ENCODE measurements at places on chromosomes 2 and 18.

- no peak for DNase-seq
Measured at GRCh38 chr2:213189001-213189899, 37.8 kb upstream of the IKZF2 start.

GRCh38 chr2:32981612-32982011 is 34.9 kb downstream of the LTBP1 start:
- DNase-seq: no peak

DNA sequence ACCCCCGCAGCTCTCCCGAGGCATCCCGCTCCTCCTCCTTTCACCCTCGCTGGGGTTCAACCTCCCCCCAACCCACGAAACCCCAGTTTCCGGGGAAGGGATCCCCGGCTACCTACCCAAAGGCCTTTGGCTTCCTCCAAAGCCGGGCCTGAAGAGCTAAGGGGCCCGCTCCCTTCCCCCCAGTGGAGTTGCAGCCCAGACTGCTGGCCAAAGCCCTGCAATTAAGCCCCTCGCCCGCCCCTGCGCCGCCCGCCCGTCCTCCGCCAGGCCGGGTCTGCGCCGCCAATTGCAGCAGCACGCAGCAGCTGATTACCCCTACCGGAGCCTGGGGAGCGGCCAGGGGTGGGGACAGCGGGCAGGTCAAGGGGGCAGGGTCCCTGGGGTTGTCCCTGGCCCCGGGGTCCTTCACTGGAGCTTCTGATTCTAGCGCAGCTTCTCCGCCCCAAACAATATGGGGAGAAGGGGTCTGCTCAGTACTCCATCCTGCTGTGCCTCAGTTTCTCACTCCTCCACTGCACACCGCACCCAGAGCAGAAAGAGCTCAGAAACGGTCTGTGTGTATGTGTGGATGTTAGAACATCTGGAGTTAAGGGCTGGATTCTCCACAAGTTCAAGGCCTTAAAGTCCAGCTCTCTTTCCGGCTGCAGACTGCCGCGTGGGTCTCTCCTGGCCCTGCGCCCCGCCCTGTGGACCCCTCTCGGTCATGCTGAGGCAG is 16.9 kb downstream of the WNT10A start:
- DNase-seq: no peak

DNA sequence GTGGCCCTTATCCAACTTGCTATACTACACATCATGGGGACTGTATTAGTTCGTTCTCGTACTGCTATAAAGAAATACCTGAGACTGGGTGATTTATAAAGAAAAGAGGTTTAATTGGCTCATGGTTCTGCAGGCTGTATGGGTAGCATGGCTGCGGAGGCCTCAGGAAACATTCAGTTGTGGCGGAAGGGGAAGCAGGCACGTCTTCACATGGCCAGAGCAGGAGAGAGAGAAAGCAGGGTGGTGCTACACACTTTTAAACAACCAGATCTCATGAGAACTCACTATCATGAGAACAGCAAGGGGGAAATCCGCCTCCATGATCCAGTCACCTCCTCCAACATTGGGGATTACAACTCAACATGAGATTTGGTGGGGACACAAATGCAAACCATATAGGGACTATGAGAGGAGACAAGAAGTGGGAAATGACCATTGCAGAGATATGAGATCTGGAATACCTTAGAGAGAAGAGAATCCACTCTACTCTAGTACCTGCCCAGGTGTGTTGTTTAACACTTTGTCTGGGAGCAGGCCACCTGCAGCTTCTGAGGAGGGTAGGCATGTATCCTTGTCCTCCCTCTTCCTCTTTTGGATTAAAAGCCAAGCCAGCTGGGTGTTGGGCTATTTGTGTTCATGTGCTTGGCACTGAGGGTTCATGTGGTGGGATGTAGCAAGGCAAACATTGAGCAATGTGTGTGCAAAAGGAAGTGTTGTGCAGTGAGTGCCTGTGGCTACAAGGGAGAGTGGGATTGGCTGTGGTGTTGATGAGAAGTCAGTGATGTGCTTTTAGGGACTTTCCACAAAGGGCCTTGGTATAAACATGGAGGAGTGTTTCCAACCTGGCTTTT is 22.8 kb downstream of the TTLL4 start:
- no peak for DNase-seq

GRCh38 chr2:44547718-44548117 is 186.0 kb downstream of the CAMKMT start:
- DNase-seq: no peak

GRCh38 chr18:58394602-58395425 is 234.1 kb downstream of the ALPK2 start:
- DNase-seq: no peak

GRCh38 chr2:47016172-47016913 is 100.7 kb upstream of the MCFD2 start:
- DNase-seq: no peak

- no peak for DNase-seq
Measured at GRCh38 chr18:48945953-48946217, 4.9 kb downstream of the SMAD7 start.

- DNase-seq: no peak
Measured at GRCh38 chr18:40159141-40160017, 1795.7 kb upstream of the PIK3C3 start.

DNA sequence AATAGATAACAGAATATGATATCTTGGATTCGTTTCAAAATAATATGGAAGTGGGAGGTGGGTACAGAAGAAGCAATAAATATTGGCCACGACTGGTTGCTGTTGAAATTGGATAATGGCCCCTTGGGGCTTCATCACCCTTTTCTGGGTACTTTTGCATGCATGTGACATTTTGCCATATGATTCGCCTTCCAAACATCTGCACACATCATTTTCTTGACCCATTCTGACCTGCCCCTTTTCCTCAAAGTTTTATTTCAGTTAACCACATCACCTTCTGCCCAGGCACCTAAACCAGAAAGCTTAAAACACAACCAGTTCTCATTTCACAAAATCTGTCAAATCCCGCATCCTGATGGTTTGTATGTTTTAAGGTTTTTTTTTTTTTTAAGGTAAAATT is 116.7 kb upstream of the AGAP1 start:
- no peak for DNase-seq

DNA sequence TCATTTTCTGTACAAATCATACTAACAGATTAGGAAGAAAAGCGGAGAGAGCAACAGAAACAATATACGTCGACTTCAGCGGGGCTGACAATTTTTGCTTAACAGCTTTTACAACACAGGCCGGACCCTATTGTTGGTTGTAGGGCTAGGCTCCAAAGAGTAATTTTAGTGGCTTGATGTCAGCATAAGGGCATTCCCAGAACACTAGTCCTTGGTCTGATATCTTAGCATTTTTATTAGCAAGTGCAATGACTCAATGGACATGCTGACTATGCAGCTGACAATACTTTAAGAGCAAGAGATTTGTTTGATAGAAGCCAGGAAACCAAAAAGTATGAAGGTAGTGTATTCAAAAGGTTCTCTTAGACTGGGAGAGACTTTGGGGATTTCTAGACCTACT is 209.9 kb downstream of the LNPK start:
- no peak for DNase-seq

DNA sequence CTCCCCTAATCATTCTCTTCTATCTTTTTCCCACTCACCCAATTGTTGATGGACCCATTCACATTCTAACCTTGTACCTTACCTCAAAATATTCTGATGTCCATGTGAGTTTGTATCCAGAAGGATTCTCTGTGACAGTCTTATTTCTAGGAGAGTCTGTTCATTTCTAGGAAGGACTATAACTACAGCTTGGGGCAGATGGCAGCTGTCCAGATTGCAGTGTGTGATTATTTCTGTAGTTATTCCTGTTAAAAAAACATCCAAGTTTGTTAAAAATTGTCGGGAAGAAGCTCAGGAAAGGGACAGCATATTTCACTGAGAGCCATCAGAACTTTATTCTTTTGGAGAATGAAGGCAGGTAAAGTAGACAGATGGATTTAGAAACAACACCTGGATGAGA is 142.6 kb downstream of the RAPGEF4 start:
- DNase-seq: no peak

DNA sequence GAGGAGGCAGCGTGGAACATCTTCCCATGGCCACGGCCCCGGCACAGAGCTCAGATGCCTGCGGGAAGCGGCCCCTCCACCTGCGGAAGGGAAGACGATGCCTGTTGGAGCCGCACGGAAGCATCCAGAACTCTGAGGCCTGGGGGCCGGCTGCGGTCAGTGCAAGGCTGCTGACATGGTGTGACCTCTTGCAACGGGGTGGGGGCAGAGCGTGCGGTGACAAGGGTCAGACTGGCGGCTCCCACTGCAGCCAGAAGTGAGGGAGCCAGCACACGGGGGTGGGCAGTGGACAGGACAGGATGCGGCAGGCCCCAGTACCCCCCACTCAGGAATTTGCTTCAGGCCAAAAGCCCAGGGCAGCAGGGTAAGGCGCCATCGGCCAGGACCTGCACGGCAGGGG is 48.8 kb downstream of the SLC66A2 start:
- DNase-seq: peak; percentile 55

DNA sequence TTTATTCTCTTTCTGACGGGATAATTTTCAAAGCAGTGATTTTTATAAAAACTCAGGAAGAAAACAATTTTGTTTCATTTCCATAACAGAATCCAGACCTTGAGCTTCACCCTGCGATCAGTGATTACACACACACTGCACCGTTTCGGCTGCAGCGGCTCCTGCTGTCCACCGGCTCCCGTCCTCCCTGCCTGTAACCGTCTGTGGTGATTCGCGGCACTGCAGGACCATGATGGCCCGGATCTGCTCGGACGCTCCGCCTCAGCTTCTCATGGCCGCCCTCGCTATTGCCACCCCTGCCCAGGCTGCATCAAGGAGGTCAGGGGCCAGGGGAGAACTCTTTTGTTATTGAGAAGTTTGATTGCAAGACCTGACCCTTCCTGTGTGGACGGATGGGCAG is 246.1 kb downstream of the TWIST2 start:
- no peak for DNase-seq

DNA sequence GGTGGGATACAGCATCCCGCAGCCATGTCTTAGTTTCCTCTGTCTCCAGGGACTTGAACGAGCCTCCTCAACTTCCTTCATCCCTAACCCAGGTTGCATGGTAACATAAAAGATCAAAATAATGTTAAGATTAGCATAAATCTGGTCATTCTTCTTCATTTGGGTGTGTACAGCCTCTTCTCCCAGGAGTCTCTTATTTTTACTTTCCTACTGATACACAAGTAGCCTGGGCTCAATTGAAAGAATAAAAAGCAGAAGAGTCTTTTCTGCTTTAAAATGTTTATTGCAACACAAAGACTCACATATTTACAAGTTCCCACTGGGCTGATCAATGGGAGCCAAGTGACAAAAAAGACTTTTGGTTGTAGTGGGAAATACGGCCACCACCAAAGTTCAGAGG is 137.9 kb upstream of the PID1 start:
- DNase-seq: no peak

GRCh38 chr2:157301307-157301706 is 24.3 kb downstream of the ERMN start:
- DNase-seq: no peak

- no peak for DNase-seq
Measured at GRCh38 chr2:10237392-10238321, 65.0 kb upstream of the HPCAL1 start.

GRCh38 chr2:124048664-124049063 is 23.6 kb downstream of the CNTNAP5 start:
- no peak for DNase-seq

DNA sequence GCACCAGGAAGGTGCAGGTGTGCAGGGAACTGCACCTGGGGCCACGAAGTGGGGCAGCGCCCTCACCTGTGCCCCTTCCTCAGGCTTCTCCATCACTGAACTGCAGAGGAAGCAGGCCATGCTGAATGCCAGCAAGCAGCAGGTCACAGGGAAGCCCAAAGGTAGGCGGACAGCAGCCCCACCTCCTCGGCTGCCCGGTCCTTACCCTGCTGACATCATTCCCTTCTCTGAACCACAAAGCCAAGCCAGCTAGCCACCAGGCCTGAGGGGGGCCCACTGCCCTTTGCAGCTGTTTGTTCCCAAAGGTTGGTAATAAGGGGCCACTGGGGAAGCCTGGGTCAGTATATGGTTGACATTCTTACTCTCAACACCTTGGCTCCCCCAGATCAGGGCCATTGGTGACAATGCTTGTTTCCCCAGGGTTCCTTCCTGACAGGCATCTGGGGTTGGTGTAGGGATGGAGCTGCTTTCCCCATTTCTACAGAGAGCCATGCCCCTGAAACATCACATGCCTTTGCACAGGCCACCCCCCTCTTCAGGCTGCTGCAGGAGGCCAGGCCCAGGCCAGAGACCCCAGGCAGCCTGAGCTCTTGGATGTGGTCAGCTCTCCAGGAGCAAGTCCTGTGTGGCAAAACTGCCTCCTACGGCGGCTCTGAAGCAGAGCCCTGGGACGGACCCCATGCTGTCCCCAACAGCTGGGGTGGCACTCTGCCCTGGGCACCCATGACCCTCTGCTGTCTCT is 47.8 kb downstream of the FAM168B start:
- DNase-seq: peak; percentile 66

DNA sequence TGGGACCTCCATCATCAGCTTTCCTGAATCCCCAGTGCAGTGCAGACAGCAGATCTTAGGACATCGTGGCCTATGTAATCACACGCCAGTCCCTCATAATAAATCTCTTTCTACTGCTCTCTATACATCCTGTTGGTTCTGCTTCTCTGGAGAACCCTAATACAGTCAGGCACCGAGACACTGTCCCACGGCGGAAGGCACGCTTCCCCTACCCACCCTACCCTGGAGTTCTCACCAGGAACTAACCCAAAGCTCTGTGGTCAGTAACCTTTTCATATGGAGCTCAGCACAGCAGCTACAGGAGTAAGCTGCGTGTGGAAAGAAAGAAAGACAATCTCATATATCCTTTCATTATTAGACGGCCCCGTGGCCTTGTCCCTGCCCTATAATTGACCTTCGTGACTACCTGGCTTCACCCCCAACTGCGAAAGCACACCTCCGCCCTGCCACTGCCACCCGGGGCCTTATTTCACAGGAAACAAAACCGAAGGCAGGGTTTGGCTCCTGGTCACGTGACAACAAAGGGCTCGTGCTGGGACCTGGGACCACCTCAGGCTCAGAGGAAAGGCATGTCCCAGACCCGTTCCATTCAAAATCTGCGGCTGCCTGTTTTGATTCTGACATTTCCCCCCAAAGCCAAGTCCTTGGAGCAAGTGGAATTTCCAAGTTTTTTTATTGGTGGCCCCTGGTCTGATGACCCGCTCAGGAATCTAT is 99.7 kb upstream of the ODC1 start:
- DNase-seq: no peak

DNA sequence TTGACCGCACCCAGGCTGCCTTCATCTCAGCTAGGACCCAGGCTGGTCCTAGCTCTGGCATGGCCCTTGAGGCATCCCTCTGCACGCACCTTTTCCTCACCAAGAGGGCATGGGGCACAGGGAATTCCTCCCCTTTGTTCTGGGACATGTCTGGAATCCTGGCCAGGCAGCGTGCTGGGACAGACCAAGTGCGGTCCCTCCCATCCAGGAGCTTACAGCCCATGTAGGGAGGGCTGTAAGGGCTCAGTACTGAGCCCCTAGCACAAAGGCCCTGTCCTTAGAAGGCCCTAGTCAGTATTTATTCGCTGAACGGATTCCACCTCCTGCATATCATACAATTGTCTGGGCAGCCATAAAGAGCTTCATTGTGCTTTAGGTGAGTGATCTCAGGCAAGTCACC is 3.0 kb downstream of the TMEM37 start:
- DNase-seq: no peak

GRCh38 chr2:86556508-86556907 is 6.7 kb downstream of the CHMP3 start:
- no peak for DNase-seq
